ENCODE measurements at places on chromosomes 3 and 15.

DNA sequence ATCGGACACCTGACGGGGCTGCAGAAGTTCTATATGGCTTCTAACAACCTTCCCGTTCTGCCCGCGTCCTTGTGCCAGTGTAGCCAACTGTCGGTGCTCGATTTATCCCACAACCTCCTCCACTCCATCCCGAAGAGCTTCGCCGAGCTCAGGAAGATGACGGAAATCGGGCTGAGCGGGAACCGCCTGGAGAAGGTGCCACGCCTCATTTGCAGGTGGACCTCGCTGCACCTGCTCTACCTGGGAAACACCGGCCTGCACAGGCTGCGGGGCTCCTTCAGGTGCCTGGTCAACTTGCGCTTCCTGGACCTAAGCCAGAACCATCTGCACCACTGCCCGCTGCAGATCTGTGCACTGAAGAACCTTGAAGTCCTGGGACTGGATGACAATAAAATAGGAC, 9.8 kb upstream of the LRRC34 start:
- DNase-seq, result no peak

GRCh38 chr15:49750553-49750952, 129.7 kb downstream of the DTWD1 start:
- no peak for DNase-seq

DNA sequence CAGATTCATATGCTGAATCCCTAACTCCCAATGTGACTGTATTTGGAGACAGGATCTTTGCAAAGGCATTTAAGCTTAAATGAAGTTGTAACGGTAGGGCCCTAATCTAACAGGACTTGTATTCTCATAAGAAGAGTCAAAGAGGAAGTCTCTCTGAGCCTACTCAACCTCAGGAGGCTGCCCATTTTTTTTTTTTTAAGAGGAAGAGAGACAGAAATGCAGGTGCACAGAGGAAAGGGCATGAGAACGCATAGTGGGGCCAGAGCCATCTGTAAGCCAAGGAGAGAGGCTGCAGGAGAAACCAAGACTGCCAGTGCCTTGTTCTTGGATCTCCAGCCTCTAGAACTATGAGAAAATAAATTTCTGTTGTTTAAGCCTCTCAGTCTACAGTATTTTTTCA, 28.4 kb downstream of the ZNF860 start:
- no peak for DNase-seq

DNA sequence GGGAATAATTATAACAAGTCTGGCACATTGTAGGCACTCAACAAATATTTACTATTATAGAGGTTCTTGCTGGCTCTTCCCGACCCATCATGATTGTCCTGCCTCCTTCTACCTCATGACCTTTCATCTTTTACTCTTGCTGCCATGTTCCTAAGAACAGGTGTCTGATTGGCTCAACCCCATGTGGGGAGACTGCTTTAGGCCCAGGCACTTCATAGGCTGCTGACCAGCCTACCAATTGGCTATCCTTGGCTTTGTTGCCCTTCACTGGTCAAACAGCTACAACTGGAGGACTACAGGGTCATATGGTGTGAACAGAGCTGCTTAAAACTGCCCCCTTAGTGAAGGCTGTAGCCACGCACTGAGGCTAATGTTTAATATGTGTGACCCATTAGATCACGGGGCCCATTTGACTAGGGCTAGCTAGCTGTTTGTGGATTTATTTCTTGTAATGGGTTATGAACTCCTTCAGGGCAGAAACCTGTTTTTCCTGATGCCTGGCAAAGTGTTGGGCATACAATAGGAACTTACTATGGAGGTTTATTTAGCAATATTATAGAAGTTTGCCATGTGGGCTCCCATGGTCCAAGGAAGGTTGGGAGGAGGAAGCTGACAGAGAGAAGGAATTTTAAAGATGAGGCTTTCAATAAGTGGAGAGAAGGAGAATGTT, 239.9 kb upstream of the TBC1D5 start:
- no peak for DNase-seq

DNA sequence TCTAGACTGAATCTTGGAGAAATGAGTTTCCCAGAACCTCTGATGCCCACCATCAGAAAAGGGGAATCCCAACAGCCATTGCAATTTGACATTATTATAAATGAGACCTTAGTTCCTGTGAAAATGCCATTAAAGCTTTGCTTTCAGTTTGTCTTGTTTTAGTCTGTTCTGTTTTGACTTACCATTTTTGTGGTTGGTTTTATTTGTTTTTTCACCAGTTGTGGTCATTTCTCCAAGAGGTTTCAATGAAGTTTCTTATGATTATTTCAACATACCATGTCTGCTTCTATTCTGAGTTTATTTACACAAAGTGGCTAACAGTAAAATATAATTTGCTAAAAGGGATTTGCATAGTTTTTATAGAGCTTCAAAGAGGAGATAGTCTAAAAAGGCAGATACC, 175.0 kb upstream of the MCTP2 start:
- DNase-seq, result no peak

DNA sequence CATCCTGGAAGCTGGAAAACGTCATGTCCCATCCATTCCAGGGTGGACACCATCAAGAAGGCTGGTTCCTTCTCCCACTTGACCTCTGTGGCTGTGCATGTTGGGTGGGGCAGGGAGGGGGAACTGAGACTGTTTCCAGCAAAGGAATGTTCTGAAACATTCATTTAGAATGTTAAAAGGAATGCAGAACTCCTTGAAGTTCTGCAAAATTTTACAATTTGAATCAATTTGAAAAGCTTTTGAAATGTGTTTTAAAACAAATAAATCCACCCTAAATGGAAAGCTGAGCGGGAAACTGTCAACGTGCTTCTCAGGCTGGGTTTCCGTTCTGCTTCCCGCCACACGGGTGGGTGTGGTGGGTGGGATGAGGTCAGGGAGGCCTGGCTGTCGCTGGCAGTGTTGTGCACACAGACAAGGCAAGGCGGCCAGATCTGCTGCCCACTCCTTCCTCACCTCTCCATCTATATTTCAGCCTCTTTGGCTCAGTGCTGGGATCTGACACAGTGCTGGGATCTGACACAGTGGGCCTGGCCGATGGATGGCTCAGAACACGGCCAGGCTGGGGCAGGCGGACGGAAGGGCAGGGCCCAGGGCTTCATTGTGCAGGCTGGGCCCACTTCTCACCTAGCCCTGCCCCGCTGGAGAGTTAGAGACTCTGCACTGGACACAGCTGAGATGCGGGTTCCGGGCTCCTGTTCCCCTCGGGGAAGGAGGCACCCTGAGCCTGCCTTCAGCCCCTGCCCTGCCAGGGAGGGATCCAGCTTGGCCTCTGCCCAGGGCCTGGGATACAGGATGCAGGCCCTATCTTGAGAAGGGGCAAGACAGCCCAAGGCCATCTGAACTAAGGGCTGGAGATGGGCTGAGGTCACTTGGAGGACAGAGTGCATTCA, 110.4 kb downstream of the TMEM266 start:
- no peak for DNase-seq

DNA sequence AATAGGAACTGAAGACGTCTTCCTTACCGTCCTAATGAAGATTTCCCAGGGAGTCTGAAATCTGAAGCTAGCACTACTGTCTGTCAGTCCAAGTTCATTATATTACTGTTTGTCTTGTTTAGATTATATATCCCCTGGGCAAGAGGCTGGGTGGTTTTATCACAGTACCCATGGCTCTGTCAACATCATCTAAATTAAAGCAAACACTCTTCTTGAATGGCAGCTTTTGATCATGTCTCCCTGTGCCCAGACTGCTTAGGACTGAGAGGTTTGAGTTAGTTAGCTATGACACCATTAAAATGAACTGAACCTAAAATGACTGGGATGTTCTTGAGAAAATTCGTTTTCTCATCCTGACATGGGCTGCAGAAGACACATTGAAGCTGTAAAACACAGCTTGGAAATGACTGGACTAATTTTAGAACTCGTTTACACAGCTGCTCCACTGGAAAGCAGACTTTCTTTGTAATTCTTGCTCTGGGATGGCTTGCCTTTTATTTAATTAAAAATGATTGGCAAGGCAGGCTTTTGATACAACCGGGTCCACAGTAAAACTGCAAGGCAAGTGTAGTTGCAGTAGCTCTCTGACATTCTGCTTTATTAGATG, 243.5 kb downstream of the MFSD1 start:
- no peak for DNase-seq

DNA sequence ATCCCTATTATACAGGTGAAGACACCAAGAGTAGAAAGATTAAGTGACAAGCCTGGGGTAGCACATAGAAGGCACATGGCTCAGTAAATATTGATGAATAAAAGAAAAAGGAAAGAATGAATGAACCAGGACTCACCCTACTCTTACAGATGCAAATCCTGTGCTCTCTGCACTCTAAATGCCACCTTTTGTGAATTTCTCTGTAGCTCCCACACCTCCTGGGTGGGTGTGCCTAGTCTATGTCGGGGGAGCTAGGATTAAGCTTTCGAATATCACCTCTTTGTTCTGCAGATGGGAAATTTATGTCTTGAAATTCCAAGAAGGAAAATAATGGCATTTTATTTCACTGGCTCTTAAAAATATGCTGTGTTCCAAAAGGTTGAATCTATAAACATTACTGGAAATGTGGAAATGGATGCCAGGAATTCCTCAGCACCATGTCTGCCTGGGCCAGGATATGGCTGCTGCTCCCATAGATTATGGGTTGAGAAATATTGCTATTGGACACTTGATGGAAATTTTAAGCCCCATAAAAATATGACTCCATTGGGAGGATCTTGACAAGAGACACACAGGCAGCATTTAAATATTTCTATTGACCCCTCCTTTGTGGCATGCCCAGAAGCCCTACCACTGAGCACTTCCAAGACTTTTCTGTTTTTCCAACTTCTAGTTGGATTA, 43.3 kb downstream of the CCNB2 start:
- DNase-seq, result no peak

- no peak for DNase-seq
These were observed 58.4 kb downstream of the SYN2 start for GRCh38 chr3:12062605-12063004.

DNA sequence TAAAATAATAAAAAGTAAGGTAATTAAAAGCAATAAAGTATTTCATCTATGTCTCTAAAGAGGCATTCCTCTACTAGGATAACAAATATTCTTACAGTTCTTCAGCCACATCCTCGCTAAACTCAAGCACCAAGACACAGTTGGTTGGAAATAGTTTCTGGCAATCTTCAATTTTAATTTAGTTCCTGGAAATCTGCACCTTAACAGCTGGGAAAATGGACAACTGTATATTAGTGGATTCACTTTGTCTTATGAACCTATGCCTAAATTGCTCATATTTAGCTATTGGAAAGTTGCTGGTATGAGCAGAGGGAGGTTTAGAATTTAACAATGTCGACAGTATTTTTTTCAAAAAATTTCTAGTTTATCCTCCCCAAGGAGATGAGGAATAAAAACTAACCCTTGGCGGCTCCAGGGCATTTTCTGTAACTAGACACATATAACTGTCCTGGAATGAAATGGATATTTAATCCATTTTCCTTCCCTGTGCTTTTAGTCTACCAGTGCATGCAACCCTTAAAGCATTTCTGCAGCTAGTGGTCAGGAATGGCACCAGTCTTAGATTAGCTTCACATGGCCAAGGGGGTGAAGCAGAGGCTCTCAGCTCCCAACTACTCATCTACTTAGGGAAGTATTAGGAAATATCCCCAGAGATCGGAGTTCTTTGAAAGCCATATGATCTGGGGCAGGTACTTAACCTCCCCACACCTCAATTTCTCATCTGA, 290.0 kb upstream of the THBS1 start:
- no peak for DNase-seq

GRCh38 chr15:73748730-73749129, 4.4 kb downstream of the INSYN1 start:
- no peak for DNase-seq

- no peak for DNase-seq
These were observed 47.8 kb downstream of the ATP2B2 start for GRCh38 chr3:10457560-10457959.

GRCh38 chr3:94076055-94076454, 13.2 kb downstream of the NSUN3 start:
- DNase-seq, result no peak

DNA sequence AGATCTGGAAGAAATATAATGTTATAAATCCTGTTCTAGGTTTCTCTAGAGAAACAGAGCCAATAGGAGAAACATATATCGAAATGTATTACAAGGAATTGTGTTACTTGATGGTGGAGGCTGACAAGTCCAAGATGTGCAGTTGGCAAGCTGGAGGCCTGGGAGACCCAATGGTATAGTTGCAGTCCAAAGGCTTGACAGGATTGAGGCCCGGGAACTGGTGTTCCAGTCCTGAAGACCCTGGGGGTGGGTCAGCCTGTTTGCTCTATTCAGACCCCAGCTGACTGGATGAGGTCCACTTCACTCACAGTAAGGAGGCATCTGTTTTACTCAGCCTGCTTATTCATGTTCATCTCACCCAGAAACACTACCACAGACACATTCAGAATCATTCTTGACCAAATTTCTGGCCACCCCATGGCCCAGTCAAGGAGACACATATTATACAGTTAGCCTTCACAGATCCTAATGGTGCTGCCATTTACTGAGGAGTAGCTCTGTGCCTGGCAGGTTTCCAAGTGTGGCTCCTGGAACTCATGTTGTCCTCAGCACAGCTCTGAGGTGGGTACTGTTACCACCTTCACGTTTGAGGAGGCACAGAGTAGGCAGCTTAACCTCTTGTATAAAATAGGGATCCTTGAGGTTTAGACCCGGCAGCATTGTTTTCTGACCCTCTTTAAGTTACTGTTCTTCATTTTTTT, 3.7 kb downstream of the TRAK1 start:
- no peak for DNase-seq

GRCh38 chr3:43753741-43754715, 63.3 kb downstream of the ABHD5 start:
- no peak for DNase-seq

DNA sequence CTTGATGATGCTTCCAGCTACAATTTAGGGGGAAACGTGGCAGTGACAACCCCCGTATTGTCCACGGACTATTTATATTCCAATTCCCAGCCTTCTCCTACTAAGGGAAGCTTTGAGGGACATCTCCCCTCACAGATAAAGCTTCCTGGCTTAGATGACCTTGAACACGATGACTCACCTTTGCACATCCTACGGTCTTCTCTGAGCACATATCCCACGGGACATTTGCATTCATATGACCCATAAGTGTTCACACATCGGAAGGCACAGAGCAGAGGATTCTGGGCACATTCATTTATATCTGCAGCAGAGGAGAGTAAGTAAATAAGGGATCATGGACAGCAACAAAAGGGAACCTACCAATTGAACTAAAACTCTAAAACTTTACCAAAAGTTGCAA, 101.5 kb downstream of the DUT start:
- no peak for DNase-seq

GRCh38 chr3:126684218-126684751, 19.8 kb upstream of the CHCHD6 start:
- no peak for DNase-seq

GRCh38 chr3:75692061-75692460, 27.9 kb downstream of the FRG2C start:
- DNase-seq, result no peak

Data from stimulated activated CD4-positive, alpha-beta T cell treated with anti-CD3 and anti-CD28 coated beads, Interleukin-1b, Interleukin-23, amount 100 ng/mL, for 24 hours (primary cell).